ENCODE measurements at places on chromosomes 12 and 14.

DNA sequence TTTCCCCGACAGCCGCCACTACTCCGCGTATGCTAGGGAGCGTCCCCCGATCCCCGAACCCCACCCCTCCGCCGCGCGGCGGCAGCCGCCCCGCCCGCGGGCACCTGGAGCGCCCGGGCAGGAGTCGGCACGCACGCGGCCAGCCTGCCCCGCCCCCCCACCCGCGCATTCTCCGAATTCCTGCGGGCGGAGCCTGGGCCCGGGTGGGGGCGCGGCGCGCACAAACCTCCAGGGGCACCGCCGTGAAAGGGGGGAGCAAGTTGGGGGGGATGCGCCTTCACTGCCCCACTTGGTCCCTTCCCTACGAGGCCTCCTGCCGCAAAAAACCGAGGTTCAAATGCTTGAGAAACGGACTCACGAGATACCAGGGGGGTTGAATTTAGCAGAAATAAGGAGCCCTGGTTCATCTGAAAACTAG lies 1.7 kb downstream of the AJUBA start:
- DNase-seq = peak; percentile 64

- DNase-seq = peak; percentile 63
Measured at GRCh38 chr12:28710882-28711281, 438.2 kb upstream of the FAR2 start.

DNA sequence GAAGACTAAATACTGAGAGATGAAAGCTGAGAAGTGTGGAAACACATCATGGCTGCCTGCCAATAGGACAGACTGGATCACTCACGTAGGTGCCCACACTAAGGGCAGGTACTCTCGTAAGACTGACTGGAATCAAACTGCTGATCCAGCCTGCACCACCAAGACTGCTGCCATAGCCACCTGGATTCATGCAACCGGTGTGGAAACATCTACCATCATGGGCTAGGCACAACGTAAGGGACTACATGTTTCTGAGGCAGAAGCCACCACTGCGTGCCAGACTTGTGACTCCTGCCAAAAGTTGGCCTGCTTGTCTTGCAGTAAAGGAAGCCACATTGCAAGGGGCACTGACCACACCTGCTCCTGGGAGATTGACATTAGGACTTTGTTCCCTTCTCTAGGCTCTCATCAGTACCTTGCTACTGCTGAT lies 3.8 kb downstream of the POMT2 start:
- peak; percentile 37 for DNase-seq

GRCh38 chr12:119227292-119227691 lies 48.6 kb downstream of the HSPB8 start:
- peak; percentile 14 for DNase-seq

DNA sequence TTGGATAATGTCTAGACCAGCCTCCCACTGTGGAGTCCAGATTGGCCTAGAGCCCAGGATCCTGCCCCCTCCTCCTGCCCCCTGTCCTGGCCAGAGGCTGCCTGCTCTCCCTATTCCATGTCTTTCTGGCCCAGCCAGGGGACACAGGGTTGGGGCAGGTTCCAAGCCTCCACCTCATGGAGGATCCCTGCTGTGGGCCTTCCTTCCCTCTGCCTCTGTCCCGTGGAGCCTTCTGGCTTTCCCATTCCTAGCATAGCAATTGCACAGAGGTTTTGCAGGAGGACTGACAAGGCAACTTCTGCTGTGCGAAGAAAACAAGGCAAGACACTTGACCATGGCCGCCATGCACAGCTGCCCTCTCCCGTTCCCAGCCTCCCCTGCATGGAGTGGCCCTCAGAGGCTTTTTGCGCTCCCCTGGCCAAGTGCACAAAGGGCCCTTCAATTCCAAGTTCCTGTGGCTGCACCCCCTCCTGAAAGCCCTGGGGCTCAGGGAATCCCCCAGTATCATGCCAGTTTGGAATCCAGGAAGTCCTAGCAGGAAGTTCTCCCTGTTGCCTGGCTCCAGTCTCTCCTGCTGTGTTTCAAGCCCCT lies 42.1 kb downstream of the KRT80 start:
- DNase-seq = peak; percentile 61

DNA sequence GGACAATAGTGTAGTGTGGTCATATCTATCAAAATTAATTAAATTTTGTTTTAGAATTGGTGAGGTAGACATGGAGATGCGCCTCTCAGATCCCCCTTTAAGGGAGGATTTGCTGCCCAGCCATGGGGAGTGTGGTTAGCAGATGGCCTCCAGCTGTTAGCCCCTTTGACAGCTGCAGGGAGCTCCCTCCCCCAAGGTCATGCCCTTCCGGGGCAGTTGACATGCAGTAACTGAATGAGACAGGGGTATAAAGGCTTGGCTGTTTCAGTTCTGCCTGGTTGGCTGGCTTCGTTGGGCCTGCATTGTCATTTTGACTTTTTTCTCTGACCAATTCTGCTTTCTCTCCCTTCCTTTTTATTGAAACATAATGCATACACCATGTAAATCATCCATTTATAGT lies 291.5 kb upstream of the SRRM4 start:
- DNase-seq = no peak

All from M059J (cell line).